ENCODE measurements at places on chromosomes 4 and X. TPM values are rescaled to one million over a fixed set of nuclear protein-coding genes. Genes with fewer than 3 reads are reported as not detected.

DNA sequence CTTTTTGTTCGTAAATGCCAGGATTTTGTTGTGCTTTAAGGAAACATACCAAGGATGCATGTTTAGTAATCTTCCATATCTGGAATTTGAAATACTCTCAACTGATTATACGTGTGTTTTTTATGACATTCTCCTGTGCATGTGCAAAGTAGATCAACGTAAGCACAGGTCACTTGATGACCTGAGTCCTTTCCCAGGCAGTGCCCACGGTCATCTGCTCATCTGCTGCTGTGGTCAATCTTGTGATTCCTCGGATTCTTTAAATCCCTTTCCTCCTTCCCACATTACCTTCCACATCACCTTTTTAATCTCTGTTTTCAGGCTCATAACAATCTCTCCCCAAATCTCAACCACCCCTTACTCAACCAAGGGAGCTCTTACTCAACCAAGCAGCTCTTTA is 104.1 kb downstream of the RASL11B start:
- DNase-seq: no peak

- DNase-seq: no peak
Measured at GRCh38 chrX:51476930-51477329, 19.5 kb downstream of the NUDT11 start.

DNA sequence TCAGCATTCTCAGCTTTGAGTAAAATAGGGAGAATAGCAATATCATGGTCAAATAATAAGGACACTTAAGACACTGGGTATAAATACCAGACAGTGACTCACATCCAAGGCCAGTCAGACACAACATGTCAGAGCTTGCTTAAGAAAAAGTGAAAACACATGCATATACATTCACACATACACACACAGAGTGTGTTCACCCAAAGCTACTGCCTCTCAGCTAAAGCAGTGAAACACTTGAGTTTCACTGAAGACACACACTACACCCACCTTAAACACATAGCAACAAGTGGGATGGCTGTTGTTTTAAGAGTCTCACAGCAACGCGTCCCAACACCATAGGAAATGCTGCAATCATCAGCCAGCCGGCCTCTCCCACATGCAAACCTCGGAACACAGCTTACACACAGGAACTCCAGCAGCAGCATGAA is 14.4 kb downstream of the SHROOM4 start:
- DNase-seq: peak; percentile 64

DNA sequence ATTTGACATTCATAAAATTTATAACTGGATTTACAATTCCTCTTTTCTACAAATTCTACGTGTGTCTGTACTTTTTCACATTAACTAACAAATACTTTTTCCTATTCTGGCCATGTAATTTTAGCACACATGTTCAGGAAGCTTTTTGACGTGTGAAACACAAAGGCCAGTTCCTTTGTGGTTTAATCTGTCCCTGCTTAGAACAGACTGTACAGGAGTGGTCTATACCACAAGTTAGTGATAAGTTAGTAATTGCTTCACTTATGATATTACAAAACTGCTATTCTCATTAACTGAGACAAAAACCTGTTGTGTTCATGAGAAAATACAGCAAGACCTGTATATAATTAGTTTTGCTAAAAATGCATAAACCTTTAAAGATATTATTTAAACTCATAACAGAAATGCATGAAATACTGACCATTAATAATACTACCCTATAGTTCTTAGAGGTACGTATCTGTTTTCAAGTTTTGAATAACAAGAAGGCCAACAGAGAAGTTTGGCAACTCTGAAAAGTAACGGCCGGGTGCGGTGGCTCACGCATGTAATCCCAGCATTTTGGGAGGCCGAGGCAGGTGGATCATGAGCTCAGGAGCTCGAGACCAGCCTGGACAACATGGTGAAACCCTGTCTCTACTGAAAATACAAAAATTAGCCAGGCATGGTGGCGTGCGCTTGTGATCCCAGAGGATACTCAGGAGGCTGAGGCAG is 13.7 kb upstream of the AREG start:
- DNase-seq: peak; percentile 10

DNA sequence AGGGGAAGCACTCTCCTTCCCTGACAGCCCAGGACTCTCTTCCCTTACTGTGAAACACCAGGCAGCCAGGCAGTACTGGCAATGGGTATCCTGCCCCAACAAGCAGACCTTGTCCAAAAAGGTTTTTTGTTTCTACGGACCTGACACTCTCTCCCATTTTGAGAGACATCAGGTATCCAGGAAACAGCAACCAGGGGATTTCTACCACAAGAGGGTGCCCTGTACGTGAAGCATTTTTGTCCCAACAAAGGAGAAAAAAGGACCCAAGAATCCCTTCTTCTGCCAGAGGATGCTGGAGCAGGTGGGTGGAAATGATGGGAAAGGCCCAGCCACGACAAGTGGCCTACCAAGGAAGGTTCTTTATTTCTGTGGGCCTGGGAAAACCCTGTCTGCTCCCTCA is 65.7 kb upstream of the FGF13 start:
- DNase-seq: no peak

LRRC66 gene
- polyA plus RNA-seq: 0.75 TPM

DNA sequence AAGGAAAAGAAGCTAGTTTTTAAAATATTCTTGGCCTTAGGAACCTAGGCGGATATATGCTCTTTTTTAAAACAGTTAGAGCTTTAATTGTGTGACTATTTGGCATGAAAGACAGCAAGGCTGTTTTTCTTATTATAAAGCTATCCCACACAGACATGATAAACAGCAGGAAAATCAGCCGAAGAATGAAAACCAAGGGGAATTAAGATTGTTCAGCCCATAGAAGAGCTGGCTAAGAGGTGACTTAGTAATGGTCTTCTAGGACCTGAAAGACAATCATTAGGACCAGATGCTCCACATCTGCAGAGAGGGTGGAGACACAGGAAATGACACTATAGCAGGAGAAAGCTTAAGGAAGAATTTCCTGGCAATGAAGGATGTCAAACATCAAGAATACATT is 171.4 kb upstream of the NRK start:
- peak; percentile 97 for DNase-seq

DNA sequence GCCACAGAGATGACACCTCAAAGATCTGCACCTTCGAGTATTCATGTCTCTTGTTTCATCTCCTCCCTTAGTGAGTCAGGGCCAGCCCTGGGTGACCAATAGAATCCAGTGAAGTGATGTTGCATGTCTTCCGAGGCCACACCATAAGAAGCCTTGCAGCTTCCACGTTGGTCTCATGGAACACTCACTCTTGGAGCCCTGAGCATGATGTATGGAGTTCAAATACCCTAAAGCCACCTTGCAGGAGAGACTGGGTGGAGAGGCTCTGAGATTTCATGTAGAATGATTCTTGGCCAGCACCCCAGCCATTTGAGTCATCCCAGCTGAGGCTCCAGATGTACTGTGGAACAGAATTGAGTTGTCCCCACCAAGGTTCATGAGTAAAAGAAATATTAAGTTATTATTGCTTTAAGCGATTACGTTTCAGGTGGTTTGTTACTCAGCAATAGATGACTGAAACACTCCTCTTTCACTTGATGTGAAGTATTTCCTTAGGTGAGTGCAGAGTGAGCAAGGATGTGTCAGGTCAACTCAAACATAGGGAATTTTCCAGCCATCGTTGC is 5.0 kb upstream of the RP2 start:
- no peak for DNase-seq

- DNase-seq: no peak
Measured at GRCh38 chr4:7596918-7597606, 162.3 kb upstream of the PSAPL1 start.

GRCh38 chr4:159027535-159027934 is 75.3 kb upstream of the RAPGEF2 start:
- DNase-seq: peak; percentile 27

USP17L27 gene
- polyA plus RNA-seq: not detected

GRCh38 chr4:1863297-1864033 is 7.5 kb upstream of the LETM1 start:
- DNase-seq: no peak

DNA sequence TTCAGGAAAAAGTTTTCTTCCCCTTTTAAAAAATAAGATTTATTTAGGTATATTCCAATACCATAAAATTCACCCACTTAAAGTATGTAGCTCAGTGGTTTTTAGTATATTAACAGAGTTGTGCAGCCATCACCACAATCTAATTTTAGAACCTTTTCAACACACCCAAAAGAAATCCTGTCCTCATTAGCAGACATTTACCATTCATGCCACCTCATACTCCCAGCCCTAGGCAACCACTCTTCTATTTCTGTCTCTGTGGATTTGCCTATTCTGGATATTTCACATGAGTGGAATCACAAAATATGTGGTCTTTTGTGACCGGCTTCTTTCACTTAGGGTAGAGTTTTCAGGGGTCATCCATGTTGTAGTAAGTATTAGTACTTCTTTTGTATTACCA is 7.4 kb downstream of the ZNF81 start:
- no peak for DNase-seq

DNA sequence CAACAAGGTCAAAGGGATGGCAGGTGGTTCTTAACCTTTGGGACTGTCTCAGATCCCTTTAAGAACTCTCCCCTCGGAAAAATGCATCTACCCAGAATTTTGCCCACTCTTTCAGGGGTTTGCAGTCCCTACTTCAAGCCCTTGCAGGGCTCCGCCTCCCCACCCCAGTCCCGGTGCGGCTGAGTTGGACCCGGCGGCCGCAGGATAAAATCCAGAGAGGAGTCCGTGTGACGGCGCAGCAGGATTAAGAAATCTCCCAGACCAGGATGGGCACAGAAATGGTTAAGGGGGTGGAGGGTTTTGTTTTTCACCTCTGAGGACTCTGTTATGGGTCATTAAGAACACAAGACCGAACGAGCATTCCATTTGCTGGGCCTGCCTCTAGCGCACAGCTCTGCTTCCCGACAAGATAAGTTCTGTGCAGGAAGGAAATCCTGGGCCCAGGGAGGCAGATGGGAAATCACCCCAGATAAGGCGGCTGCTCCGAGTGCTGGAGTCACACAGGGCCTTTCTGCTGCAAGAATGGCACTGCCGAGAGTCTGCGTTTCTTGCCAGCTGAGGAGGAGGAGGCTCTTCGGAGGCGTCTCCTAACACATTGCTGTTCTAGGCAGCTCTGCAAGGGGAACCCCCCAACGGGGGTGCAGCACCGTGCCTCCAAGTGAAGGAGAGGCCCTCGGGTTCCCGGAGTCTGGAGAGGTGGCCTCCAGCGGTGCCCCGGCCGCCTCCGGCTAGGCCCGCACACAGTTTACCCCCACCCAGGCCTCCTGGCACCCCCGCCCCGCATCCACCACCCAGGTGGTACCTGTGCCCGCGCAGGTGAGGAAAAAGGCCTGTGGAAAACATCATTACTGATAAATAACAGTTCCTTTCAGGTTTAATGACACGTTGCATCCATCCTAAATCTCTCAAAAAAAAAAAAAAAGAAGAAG is 277.6 kb downstream of the BCOR start:
- no peak for DNase-seq

RBM46 gene
- 0.06 TPM for polyA plus RNA-seq

PRRG1 gene
- 12.3 TPM for polyA plus RNA-seq

GRCh38 chrX:110941906-110942305 is 146.3 kb upstream of the CHRDL1 start:
- DNase-seq: no peak

NUDT6 gene
- polyA plus RNA-seq: 8.3 TPM

- DNase-seq: no peak
Measured at GRCh38 chrX:64186974-64187761, 18.3 kb downstream of the AMER1 start.

DNA sequence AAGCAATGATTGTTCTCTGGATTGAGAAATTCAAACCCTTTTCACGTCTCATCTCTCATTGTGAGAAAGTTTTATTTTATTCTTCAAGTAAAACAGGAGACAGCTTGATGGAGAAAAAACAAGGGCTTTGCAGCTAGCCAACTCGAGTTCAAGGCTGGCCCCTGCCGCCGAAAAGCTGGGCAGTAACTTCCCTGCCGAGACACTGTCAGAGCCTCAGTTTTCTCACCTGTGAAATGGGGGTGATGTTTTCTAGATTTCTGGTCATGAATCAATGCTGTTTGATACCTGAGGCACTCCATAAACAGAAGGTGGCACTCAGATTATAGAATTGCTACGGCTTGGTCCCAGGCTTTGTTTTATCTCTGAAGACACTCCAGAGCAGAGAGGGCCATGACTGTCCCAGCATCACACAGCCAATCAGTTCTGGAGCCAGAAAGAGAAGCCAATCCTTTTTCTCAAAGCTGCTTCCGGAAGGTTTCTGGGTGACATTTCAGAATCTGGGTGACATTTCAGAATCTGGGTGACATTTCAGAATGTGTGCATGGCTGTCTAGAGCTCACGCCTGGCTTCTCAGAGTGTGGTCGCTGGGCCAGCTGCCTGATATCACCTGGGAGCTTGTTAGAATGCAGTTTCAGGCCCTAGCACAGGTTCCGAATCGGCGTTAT is 33.2 kb downstream of the HMX1 start:
- DNase-seq: no peak

- DNase-seq: no peak
Measured at GRCh38 chr4:108849611-108850168, 86.8 kb upstream of the ETNPPL start.

GRCh38 chr4:7903791-7904516 is 35.7 kb downstream of the AFAP1 start:
- peak; percentile 91 for DNase-seq

DNA sequence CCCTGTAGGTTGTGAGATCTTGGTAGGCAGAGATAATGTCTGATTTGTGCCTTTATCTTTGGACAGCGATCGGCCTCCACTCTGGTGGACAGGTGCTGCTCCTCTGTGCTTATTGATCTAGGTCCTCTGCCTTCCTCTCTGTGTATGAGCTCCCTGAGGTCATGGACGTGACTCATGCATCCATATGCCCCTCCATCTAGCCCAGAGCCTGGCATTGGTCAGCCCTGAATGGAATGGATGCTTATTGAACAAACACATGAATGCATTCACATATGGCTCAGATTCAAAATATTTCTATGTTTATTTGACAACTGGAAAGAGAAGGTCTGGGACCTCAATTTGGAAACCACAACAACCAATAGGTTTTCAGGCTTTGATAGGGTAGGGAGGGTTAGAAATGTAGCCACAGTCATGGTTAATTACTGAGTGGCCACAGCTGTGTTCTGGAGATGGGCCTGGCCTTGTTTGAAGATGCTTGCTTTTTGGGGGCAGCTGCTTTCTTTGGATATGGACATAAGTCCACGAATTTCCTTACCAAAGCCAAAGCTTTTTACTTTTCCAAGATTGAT is 76.2 kb downstream of the SEL1L3 start:
- DNase-seq: peak; percentile 27

- DNase-seq: no peak
Measured at GRCh38 chr4:119823891-119824290, 195.3 kb upstream of the PDE5A start.

- DNase-seq: peak; percentile 10
Measured at GRCh38 chrX:48802905-48803200, 986 bp downstream of the HDAC6 start.

DNA sequence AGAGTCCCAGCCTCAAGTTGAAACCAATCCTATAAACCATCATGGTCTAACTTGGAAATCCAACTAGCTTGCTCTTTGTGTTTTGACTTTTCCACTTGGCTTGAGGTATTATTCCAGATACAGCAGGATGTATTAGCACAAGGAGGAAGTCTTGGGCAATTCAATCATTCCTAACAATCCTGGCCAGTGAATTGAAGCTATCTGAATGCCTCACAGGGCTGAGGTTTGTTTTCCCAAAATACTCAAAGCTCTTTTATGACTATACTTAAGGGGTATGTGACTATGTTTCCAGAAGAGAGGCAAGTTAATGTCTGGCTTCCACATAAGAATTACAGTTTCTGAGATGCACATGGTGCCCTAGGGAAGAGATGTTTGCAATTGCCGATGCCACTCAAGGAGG is 66.8 kb upstream of the SH3RF1 start:
- DNase-seq: no peak

AGTR2 gene
- 36.7 TPM for polyA plus RNA-seq

All from muscle of leg (tissue), 16 donors.